ENCODE measurements at places on chromosomes 11 and 22. TPM values are rescaled to one million over a fixed set of nuclear protein-coding genes. Genes with fewer than 3 reads are reported as not detected.

GAS2L1 gene
- total RNA-seq: 15.8 TPM

DNA sequence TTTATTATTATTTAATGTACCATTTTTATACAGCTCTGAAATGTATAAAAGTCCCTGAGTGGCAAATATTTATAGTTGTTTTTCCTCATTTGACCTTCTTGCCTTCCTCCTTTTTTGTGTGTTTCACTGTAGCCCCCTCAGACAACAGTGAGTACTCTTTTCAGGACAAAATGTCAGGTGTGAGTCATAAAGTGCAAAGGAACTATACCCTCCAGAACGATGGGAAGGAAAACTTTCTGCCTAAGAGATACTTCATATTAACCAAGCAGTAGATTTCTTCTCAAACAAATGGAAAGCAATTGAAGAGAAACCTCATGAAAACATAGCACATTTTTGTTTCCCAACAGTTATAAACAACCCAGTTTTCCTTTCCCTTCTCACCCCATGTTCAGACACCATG, 16.1 kb upstream of the MS4A7 start:
- H3K4me1 ChIP-seq: no peaks in the 10 kb centered on the region
- H3K4me3 ChIP-seq: no peak overlapping the region
- no peaks in the 10 kb centered on the region for H3K36me3 ChIP-seq
- no peak for DNase-seq
- H3K27me3 ChIP-seq: no peaks in the 10 kb centered on the region

- H3K36me3 ChIP-seq: no peaks in the 10 kb centered on the region
- no peaks in the 10 kb centered on the region for H3K4me1 ChIP-seq
- no peak overlapping the region for H3K27ac ChIP-seq
- H3K4me3 ChIP-seq: no peak overlapping the region
- H3K27me3 ChIP-seq: no peaks in the 10 kb centered on the region
Measured at GRCh38 chr11:78372114-78372768, 45.4 kb downstream of the GAB2 start.

DNA sequence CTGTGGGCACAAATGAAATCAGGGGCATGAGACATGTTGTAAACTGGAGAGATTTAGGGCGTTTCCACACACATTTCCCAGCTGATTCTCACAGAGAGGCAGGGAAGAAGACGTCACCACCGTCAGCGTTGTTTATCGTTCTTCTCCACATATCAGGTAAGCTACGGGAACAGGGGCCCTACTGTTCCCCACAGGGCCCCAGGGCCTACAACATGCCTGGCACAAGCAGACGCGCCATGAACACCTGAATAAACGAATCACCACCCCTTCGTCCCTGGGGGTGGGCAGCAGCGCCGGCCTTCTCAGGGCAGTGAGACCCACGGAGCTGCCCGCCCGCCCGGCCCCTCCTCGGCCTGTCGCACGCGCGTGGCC, 342 bp downstream of the EFCAB6 start:
- H3K4me1 ChIP-seq: peaks cover 14% of the 10 kb centered on the region
- DNase-seq: no peak
- H3K4me3 ChIP-seq: peak overlapping the region; percentile 98
- H3K36me3 ChIP-seq: no peaks in the 10 kb centered on the region

MISFA gene
- not detected for total RNA-seq

DNA sequence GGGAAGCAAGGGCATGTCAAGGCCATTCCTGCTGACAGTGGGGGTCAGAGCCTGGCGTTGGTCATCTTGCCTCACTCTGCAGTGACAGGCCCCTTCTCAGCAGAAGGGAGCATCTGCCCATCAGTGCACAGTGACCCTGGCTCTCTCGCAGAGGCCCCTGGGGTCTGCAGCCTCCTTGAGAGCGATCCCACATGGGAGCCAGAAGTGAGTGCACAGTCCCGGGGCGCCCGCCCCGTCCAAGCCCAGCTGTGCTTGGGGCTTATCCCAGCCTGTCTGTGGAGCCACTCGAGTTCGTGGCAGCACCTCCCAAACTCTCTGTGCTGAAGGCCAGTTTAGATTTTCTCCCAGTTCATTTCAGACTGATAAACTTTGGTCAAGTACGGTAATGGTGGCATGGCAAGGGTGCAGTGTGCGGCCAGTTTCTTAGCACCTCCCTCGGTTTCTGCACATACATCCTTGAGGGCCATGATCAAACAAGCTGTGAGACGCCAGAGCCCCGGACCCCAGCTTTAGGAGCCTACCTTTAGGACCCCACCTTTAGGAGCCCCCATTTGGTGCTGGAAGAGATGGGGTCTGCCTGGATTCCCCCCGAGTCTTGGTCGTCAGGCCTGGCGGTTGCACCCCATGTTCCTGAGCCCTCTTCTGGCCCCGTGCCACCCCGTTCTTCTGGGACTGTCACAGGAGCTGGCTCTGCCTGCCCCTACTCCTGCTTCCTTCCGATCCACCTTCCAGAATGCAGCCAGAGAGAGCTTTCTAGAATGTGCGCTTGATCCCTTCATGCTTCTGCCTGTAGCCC, 369.4 kb downstream of the TBC1D22A start:
- no peaks in the 10 kb centered on the region for H3K27me3 ChIP-seq
- DNase-seq: no peak
- H3K36me3 ChIP-seq: no peaks in the 10 kb centered on the region
- no peak overlapping the region for H3K27ac ChIP-seq
- no peak overlapping the region for H3K4me3 ChIP-seq
- H3K4me1 ChIP-seq: no peaks in the 10 kb centered on the region

DNA sequence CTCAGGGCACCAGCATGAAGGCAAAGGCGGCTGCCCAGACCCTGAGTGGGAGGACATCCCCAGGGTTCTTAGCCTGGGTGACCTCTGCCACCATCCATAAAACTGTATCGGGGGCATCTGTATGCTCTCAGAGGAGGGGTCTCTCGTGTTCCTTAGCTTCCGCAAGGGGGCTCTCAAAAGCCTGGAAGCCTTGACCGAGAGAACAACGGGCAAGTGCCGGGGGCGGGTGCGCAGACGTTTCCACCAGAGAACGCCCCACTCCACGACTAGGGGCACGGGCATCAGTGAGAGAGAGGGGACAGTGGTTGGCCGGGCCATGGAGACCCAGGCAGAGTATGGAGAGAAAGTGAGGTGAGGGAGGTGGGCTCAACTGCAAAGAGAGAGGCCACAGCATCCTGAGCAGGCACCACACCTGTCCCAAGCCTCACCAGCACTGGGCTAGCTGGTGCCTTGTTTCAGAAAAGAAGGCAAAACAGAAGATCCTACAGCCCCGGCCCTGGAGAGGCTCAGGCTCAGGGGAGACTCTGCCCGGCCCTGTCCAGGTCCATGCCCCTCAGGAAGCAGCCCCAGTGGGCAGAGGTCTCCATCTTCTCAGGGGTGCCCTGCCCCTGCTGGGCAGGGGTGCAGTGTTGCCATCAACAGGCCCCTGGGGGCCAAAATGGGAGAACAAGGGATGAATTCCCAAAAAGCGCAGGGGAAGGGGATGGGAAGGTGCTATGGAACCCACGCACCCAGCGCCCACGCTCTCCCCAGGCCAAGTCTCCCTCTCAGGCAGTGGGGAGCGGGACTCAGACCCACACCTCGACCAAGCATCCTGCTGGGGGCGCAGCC, 5.9 kb downstream of the TSPAN32 start:
- DNase-seq: peak; percentile 1
- H3K36me3 ChIP-seq: no peaks in the 10 kb centered on the region
- H3K27me3 ChIP-seq: no peaks in the 10 kb centered on the region
- H3K27ac ChIP-seq: no peak overlapping the region
- H3K4me3 ChIP-seq: no peak overlapping the region
